ENCODE measurements at places on chromosomes 2 and 18.

GRCh38 chr2:88483200-88483599 lies 30.7 kb upstream of the FOXI3 start:
- DNase-seq, result no peak

DNA sequence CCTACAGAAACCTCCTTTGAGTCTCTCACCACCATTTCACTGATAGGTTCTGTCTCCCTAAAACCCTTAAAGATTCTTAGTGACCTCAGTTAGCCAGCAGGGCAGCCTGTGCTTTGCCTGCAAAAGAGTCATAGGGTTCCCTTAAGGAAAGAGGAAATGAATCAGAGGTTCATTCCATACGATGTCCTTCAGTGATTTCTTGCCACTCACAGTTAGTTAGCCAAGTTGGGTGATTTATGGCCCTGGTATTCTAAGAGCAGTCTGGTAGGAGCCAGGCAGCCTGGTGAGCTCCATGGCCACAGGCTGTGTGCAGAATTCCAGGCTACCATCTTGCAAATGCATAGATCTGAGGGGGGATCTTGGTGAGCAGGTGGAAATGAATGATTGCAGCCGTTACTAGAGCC lies 18.7 kb upstream of the CCBE1 start:
- no peak for DNase-seq

- DNase-seq, result no peak
Observed at GRCh38 chr2:45102579-45103117, 93.4 kb upstream of the SIX2 start.

GRCh38 chr2:210586381-210586780 lies 30.0 kb downstream of the CPS1 start:
- no peak for DNase-seq

GRCh38 chr2:11863513-11864328 lies 117.3 kb downstream of the LPIN1 start:
- DNase-seq, result peak; percentile 60

DNA sequence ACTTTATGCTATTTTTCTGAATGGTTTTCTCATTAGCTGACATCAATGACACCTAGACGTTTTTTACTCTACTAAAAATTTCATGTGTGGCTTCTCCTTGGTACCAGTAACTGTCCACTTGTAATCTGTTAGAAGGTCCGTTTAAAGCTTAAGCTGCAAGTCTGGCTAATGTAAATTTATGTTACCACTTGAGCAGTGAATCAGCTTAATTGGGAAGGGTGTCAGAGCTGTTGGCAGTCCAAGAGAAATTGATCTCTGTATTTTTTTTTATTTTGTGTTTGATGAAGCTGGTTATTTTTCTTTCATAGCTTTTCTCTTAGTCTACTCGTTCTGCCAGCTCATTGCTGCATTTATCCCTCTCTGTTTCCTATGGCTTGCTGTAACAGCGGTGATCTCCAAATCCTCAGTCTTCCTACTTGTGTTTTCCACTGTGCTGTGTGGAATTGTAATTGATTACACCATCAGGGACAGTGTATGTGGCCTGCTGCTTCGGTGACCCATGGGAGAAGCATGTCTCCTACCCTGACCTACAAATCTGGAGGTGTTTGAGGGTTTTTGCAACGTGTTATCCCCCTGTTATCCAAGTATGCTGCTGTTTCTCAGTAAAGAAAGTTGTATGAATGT lies 724.2 kb upstream of the REG3G start:
- DNase-seq, result no peak

- DNase-seq, result no peak
Observed at GRCh38 chr2:177338177-177338721, 54.3 kb upstream of the AGPS start.

- DNase-seq, result no peak
Observed at GRCh38 chr2:106094131-106094841, 99.8 kb downstream of the UXS1 start.

DNA sequence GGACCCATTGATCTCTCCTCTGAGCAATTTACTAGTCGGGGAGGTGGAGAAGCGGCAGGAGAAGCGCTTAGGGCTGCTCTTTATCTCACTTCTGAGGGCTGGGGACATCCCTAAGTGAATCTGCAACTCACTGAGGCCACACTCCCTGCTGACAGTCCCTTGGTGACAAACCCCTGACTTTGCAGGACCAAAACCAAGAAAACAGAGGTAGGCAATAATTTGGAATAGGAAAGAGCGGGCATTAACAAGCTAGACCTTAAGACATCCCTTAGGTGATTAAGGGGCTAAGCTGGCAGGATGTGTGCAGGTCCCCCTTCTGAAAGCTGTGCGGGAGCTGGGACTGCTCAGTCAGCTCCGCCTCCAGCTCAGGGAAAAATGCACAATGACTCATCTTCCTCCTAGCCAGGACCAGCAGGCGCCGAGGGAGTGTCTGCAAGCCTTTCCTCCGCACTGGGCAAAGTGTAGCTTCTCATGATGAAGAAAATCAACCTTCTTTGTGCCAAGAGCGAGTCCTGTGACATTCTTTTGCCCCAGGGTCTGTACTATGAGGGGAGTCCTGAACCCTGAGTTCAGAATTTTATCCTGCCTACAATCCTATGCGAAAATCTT lies 63.3 kb downstream of the BOD1L2 start:
- DNase-seq, result peak; percentile 12

DNA sequence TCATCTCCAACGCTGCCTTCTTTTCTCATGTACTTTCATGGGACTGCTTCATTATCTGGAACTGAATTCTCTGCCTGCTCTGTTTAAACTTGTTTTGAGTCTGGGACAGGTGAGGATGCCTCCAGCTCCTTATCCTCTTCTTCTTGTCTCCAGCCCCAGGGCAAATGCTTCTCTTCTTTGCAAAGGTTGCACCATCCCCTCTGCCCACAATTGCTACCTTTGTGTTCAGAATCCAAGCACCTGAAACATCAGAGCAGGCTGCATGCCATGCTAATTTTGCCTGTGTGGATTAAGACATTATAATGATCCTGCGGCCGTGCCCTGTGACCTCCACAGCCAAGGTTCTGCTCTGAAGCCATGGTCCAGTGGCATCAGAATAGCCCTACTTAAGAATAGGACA lies 309.5 kb downstream of the EPHA4 start:
- no peak for DNase-seq

- DNase-seq, result no peak
Observed at GRCh38 chr18:11259469-11260150, 110.2 kb upstream of the PIEZO2 start.

DNA sequence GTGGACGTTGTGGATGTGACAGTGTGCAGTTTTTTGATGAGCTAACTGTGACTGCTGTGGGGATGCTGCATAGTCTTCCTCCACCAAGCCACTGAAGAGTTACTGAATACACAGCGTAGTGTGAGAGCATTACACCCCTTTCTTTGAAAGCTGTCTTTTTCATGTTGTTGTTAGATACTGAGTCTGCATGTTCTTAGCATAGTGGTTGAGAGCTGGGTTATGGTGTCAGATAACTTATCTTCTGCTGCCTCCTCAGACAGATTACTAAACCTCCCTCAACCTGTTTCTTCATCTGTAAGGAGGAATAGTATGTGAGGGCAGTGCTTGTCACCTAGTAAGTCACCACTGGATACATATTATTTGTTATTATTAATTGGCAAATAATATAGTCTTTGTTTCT lies 63.2 kb downstream of the CEP192 start:
- DNase-seq, result no peak

- DNase-seq, result no peak
Observed at GRCh38 chr18:48486754-48487153, 52.1 kb upstream of the CTIF start.

DNA sequence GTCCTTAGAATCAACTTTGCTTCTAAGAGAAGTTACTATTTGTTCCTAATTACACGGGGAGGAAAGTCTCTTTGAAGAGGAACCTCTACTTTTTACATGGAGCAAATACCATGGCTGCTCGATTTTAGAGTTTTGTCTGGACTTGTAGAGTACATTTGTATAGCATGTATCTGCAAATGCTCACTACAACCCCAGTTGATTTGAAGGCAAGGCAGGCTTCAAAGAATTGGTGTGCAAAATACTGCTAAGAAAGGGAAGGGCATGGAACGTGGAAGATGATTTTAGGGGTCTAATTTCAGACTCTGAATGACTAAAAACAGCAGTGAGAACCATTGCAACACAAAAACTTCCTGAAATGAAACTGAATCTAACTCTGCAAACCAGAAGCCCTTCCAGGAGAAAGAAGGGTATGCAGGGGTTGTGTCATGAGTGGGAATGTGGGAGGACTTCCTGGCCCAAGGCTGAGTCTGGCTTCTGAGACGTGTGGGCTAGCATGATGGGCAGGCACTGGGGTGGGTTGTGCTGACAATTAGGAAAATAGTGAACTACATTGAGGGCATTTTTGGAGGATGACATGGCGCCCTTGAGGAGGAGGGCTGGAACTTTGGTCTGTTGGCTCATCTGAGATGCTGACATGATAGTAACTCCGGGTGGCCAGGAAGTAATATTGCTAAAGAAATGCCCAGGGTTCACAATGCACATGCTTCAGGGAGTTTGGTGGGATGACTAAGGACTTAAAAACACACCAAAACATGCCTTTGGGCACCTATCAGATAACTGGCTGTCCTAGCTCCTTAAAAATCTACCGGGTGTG lies 18.9 kb upstream of the IL1R2 start:
- DNase-seq, result no peak

DNA sequence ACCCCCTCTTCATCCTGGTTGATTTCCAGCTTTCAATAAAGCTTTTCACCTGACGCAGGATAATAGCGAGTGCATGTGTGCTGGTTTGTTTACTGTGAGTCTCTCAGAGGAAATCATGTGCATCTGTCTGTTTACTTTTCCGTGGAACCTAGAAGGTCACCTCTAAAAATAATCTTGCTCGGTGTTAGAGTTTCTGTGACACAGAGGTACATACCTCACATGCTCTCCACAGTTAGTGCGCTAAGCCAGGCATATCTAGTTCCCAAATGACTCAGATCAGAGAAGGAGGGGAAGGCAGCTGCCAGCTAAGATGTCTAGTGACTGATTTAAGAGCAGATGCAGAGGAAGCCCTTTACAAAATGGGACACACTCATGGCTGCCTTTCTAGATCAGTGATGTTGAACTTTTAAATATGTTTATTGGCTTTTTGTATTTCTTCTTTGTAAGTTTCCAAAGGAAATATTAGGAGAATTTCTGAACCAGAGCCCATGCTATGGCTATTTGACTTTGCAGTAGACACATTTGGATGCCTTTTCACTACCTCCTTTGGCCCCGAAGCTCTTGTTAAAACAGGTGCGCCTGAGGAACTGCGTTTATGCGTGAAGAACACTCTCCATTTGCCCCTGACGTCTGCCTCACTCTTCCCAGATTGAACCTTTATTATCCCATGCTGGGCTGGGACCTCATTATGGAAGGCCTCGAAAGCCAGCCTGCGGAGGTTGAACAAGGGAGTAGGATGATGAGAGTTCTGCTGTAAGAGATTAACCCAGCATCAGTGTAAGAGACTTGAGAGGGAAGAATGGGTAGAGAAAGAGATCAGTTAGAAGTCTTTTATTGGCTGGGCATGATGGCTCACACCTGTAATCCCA lies 145.6 kb downstream of the FAM161A start:
- peak; percentile 80 for DNase-seq

GRCh38 chr2:124610866-124611265 lies 585.8 kb downstream of the CNTNAP5 start:
- DNase-seq, result no peak

All from NCI-H2171 (cell line).